Inflammatory macrophage treated with lipopolysaccharide for 4 hours (primary cell): ENCODE measurements at places on chromosomes 2 and 18.

- no peak for DNase-seq
Measured at GRCh38 chr18:75635096-75635495, 207.6 kb upstream of the SMIM21 start.

GRCh38 chr2:220991972-220992371 is 580.1 kb downstream of the EPHA4 start:
- DNase-seq: no peak

- DNase-seq: no peak
Measured at GRCh38 chr2:51829477-51829876, 797.5 kb upstream of the NRXN1 start.

- DNase-seq: no peak
Measured at GRCh38 chr2:168749297-168749696, 53.1 kb upstream of the NOSTRIN start.

DNA sequence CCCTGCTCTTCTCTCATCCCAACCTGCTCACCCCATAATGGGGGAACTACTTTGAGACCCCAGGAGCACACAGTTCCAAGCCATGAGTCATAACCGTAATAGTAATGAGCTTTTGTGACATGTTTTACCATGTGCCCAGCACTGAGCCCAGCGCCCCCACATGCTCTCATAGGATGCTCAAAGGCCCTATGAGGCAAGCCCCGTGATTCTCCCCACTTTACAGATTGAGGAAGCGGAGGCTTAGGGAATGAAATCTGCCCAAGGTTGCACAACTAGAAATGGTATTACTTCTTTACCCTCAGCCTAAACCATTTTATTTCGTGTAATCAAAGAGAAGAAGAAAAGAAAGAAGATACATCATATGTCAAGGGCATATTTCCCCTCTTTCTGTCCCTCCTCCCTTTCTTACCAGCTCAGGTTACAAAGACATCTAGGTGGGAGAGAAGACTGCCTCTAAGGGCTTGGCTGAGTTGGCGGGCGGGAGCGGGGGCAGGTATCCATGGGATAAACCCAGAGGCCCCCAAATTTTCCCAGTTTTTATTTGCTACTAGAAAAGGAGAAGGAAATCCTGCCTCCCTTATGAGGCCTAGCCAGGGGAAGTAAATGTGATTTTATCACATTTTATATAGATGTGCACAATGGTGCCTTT is 24.2 kb downstream of the BCL11A start:
- DNase-seq: peak; percentile 98

GRCh38 chr2:15580451-15580850 is 11.2 kb upstream of the DDX1 start:
- no peak for DNase-seq

GRCh38 chr2:112095681-112096080 is 40.6 kb downstream of the TMEM87B start:
- DNase-seq: no peak

- DNase-seq: no peak
Measured at GRCh38 chr2:240921311-240921994, 15.3 kb downstream of the CROCC2 start.

DNA sequence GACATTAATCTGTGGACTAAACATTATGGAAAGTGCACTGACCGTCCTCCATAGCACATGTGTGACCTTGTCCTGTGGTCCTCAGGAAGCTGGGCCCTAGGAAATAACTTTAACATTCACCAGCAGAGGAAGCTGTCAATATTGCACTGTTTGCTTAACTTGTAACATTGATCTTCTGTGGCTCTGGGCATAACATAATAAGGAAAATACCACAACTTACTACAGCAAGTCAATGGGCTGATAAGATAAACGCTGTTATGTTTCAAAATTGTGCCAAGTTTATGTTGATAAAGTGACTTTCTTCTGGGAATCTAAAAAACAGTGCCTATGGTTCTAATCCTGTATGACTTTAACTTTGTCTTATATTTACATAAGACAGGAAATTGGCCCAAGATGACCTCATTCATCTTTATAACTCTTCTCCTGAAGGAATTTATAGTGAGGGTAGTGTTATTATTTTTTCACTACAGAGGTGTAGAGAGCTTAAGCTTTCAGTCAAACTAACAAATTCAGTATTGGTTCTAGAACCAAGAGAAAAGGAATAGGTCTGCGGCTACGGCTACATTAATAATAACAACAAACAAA is 113.7 kb upstream of the MAP4K3 start:
- no peak for DNase-seq

GRCh38 chr2:179443180-179443579 is 178.5 kb upstream of the SESTD1 start:
- DNase-seq: no peak

- no peak for DNase-seq
Measured at GRCh38 chr2:156215656-156216055, 116.9 kb downstream of the NR4A2 start.

- no peak for DNase-seq
Measured at GRCh38 chr18:75154259-75154658, 54.7 kb downstream of the PTGR3 start.

GRCh38 chr2:234628953-234629352 is 132.1 kb upstream of the ARL4C start:
- no peak for DNase-seq

GRCh38 chr18:75247611-75248421 is 37.2 kb downstream of the TSHZ1 start:
- DNase-seq: peak; percentile 37

DNA sequence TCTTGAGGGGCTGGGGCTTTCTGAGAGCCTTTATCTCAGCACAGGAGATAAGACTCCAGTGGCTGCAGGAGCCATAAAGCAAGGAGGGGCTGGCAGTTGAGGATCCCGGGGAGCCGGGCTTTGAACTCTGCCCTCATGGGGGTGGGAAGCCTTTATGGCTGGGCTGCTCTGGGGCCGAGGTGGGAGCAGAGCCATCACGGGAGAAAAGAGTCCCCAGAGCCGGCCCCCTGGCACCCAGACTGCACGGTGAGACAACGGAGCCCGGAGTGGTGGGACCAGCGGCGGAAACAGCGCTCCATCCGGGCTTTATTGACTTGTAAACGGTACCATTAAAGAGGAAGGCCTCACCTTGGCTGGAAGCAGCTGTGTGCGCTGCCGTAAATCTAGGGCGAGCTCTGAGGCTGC is 162.6 kb downstream of the MYCN start:
- DNase-seq: no peak

DNA sequence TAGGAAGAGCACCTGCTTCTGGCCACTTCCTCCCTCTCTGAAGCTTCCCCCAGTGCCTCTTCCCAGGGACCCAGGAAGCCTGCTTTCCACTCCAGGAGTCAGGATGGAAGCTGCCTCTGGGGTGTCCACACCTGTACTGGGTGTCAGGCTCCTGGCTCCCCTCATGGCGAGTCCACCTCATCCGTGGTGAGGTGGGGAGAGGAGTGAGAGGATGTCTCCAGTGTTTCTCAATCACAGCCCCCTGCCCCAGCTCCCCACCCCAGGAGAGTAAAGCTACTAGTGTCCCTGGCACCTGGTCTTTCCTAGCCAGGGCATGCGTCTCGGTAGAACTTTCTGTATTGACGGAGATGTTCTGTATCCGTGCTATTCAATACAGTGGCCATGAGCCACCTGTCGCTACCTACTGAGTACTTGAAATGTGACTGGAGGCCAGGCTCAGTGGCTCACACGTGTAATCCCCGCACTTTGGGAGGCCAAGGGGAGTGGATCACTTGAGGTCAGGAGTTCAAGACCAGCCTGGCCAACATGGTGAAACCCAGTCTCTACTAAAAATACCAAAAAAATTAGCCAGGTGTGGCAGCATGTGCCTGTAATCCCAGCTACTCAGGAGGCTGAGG is 171.2 kb upstream of the HAAO start:
- no peak for DNase-seq

- DNase-seq: peak; percentile 8
Measured at GRCh38 chr18:8979258-8979988, 123.1 kb upstream of the NDUFV2 start.

GRCh38 chr2:181937473-181937872 is 45.9 kb downstream of the ITPRID2 start:
- DNase-seq: peak; percentile 93

DNA sequence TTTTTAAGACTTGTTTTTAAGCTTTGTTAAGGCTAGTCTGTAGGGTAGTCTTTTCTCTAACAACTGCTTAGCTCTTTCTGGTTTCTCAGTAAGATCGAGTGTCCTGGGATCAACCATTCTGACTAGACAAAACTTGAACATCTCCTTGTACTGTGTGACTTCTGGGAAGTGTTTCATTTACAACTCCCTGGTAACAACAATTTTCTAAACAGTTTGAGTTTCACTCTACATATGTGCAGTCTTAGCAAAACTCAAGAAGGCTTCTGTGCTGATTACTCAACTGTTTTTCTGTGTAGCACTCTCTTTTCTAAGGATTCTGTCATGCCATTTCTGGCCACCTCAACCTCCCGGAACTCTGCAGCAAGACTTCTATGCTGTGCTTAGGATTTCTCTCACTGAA is 204.5 kb downstream of the KIAA1328 start:
- DNase-seq: no peak

- DNase-seq: no peak
Measured at GRCh38 chr18:63025251-63026090, 294.1 kb downstream of the BCL2 start.

GRCh38 chr2:222750533-222750932 is 79.1 kb downstream of the MOGAT1 start:
- no peak for DNase-seq

DNA sequence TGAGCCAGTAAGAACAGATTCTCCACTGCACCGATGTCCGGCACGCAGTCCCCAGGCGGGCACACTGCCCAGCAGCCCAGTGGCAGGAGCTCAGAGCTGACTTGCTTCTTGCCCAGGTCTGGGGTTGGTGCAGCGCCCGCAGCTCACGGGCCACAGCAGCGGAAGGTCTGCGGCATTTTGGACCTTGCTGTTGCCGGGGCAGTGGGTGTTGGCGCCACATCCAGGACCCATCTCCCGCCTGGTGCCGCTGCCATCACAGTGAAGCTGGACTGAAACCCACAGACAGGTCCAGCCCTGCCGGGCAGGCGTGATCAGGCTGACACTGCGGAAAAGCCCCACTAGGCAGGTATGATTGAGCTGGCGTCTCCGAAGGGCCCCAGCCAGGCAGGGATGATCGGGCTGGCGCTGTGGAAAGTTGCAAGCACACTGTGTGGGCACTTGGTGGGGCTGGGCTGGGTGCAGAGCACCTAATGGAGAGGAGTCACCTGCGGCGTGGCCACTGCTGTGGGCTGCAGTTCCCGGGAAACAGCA is 75.5 kb downstream of the SLC66A2 start:
- DNase-seq: no peak

DNA sequence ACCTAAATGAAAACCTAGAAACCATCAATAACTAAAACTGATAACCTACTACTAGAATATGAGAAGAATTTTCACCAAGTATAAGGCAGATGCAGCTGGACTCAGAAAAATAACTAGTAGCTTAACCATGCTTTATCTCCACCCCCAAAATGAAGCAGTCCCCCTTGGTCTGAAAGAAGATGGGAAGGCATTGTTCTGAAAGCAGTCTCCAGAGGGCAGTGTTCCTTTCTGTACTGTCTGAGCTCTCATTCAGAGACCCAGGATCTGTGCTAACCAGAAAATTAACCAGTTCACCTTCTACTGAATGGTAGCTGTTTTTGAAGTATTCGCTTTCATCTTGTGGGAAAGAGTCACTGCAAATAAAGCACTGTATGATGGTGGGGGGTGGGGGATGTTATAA is 273.0 kb downstream of the PDE11A start:
- no peak for DNase-seq

GRCh38 chr2:104862058-104862941 is 8.4 kb downstream of the POU3F3 start:
- peak; percentile 42 for DNase-seq

DNA sequence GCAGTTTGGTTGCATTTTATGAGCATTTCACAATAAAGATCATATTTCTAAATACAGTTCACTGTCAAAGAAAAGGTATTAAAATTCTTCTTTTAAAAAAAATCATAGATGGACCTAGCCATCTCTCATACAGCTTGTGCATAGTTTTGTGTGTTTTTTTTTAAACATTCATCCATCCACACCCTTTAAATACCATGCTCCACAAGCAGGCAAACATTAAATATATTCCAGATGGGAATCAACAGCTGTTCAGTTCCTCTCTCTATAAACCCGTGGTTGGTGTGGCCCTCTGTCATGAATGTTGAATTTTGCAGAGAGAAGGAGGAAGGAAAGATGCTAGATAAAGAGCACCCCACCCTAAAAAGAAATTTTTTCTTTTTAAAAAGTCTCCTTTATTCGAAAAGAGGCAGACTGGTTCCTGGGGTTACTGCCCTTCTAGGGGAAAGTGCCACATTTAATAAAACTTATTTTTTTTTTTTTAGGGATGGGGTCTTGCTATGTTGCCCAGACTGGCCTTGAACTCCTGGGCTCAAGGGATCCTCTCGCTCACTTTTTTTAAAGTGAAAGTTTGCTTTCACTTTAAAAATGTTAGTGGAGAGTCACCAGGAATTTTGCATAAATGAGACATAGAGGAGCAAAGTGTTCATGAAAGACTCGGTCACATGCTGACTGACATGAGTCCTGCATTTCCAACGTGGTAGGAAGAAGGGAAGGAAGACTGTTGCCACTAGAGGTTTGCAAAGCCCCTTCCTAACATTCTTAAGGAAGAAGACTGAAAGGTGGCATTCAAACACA is 73.9 kb upstream of the LMAN1 start:
- DNase-seq: no peak

- DNase-seq: no peak
Measured at GRCh38 chr18:26119246-26119645, 14.4 kb upstream of the PSMA8 start.

DNA sequence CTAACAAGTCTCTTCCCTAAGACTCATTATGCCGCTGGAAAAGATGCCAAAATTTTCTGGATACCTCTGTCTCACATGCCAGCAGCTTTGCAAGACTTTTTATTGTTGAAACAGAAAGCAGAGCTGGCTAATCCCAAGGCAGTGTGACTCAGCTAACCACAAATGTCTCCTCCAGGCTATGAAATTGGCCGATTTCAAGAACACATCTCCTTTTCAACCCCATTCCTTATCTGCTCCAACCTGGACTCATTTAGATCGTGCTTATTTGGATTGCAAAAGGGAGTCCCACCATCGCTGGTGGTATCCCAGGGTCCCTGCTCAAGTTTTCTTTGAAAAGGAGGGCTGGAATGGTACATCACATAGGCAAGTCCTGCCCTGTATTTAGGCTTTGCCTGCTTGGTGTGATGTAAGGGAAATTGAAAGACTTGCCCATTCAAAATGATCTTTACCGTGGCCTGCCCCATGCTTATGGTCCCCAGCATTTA is 26.3 kb downstream of the DHRS9 start:
- DNase-seq: peak; percentile 87

GRCh38 chr18:56738184-56738583 is 87.0 kb downstream of the WDR7 start:
- DNase-seq: no peak

- DNase-seq: peak; percentile 61
Measured at GRCh38 chr2:86142436-86143257, 36.6 kb downstream of the PTCD3 start.

DNA sequence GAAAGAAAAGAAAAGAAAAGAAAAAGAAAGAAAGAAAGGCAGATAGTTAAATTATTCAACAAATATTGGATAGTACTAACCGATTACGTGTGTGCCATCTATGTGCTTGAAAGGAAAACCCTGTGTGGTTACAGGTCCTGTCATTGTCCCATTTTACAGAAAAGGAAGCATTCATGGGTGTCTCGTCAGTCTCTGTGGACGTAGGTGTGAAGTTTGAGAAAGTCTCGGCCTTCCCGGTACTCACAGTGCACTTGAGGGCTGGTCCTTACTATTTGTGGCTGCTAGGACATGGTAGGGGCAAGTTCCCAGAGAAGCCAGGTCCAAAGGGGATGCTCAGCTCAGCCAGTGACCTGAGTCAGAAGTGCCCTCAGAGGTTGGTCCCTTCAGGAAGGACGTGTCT is 19.3 kb downstream of the SH3YL1 start:
- DNase-seq: no peak

- peak; percentile 32 for DNase-seq
Measured at GRCh38 chr2:101464841-101465240, 10.1 kb downstream of the RFX8 start.

GRCh38 chr2:217825469-217826235 is 177.1 kb downstream of the TNS1 start:
- DNase-seq: no peak
